Stimulated activated CD4-positive, alpha-beta T cell treated with anti-CD3 and anti-CD28 coated beads, Interleukin-1b, Interleukin-23, amount 100 ng/mL, for 4 hours (primary cell): ENCODE measurements at places on chromosomes 1 and 21.
A peak's percentile ranks its signal among the peaks of the same experiment; 100 is the strongest.

GRCh38 chr21:25373126-25374082, 233.9 kb downstream of the MRPL39 start:
- no peak for DNase-seq

- no peak for DNase-seq
Measured at GRCh38 chr1:58864654-58865053, 80.8 kb upstream of the JUN start.

DNA sequence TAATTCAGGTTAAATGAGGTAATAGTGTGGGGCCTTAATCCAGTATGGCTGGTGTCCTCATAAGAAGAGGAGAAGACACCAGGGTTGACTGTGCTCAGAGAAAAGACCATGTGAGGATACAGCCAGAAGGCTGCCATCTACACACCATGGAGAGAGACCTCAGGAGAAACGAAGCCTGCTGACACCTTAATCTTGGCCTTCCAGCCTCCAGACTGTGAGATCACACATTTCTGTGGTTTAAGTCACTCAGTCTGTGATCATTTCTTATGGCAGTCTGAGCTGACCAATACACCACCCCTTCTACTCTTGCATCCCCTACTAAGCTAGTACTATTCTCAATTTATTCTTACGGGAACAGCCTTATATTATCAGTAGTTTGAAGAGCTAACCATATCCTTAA, 310.0 kb downstream of the ZP4 start:
- DNase-seq, result no peak

DNA sequence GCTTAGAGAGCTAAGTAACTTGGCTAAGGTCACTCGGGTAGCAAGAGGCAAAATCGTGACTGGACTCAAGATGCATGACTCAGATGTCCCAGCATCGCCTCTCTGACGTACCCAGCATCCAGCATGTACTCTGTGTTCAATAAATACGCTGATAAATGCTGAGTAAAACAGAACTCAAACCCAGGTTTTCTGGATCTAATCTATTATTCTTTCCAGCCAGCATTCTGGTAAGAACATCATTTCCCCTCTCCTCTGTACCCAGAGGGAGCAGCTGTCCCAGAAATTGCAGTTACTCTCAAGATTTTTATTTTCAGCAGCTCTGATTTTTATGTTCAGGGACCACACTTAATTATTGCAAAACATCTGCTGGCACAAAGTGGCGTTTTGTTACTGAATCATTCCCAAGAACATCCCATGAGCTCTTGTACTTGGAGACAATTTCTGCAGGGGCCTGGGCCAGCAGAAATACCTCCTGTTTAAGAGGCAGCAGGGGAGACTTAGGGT, 249.0 kb downstream of the PRDM2 start:
- DNase-seq, result no peak

DNA sequence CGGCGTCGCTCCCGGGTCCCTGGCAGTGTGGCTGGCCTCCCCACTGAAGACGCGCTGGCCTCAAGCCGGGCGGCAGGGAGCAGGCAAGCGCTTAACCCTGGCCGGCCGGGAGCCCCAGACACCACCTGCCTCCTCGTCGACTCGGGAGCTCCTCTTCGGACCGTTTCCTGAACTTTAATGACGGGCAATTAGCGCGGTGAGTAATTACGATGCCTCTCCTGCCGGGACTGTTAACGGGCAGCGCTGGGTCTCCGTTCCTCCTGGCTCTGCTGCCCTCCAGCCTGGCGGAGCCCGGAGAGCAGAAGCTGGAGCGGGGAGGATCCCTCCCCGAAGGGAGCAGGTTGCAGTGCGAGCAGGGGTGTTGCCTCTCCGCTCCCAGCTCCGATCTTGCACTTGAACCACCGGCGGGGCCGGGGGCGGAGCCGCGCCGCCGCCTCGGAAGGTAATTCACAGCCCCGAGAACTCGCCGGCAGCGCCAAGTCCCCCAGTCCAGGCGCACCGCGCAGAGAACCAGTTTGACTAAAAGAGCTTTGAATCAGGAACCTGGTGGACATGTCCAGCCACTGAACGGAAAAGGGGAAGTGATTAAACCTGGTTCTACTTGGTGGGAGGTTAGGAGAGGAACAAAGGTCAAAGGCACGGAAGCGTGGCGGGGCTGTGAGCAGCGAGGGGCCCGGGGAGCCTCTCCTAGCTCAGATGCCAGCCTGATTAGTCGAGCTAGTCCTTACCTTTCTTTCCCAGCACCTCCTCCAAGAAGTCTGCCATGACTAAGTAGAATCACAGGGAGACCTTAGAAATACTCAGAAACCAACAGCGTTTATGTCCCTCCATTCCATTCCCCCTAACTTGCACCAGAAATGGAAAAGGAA, 18.3 kb upstream of the PLEKHA6 start:
- peak; percentile 45 for DNase-seq

DNA sequence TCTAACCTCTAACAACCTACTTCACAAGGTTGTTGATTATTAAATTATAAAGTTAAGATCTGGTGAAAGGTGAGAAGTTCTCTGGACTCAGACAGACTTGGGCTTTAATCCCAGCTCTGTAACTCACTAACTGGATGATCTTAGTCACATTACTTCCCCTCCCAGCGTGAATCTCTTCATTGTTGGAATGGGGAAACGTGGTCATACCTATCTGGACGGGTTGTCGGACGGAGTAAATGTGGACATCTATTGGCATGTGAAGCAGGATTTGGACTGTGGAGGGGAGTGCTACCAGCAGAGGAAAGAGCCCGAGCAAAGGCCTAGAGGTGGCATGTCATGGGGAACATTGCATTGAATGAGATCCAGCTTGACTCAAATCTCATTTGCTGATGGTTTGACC, 45.1 kb upstream of the RPL11 start:
- DNase-seq, result no peak
